ENCODE measurements at places on chromosomes 12 and 14.
A peak's percentile ranks its signal among the peaks of the same experiment; 100 is the strongest.

GRCh38 chr12:42793166-42793565 lies 203.6 kb upstream of the PRICKLE1 start:
- no peak for DNase-seq

GRCh38 chr12:101772012-101772775 lies 32.9 kb upstream of the SYCP3 start:
- no peak for DNase-seq

- peak; percentile 13 for DNase-seq
Measured at GRCh38 chr14:59566725-59567124, 9.9 kb downstream of the CCDC175 start.

GRCh38 chr14:94132285-94132887 lies 3.0 kb upstream of the IFI27L2 start:
- DNase-seq = peak; percentile 92

DNA sequence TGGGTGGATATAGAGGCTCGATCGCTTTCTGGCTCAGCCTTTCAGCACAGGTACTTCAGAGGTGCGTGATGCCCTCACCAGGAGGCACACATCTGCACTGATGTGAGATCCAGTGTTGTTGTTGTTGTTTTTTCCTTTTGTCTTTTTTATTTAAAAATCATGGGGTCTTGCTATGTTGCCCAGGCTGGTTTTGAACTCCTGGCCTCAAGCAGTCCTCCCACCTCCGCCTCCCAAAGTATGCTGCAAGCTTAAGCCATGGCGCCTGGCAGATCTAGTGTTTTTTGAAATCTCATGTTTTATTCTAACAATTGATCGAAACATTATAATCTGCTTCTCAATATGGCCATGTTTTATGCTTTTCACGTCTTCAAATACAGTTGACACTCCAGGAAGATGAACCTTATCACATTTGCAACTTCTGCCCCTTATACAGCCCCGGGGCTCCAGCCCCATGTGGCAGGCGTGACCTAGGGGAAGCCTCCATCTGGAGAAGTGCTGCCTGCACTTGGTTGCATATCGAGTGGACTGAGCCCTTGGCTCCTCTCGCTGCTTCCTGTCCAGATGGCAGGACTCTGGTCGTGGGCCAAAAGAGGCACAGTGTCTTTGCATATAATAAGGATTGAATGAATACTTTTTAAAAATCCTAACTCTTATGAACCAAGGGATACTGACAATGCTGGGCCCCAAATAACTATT lies 71.7 kb downstream of the TRAF3 start:
- DNase-seq = peak; percentile 99

DNA sequence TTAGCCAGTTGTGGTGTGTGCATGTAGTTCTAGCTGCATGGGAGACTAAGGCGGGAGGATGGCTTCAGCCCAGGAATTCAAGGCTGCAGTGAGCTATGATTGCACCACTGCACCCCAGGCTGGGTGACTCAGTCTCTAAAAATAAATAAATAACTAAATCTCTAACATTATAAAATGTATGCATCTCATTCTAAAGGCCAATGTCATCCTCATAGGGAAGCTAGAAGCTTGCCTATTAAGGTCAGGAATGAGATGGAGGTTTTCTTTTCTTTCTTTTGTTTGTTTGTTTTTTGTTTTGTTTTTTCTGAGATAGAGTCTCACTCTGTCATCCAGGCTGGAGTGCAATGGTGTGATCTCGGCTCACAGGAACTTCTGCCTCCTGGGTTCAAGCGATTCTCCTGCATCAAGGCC lies 48.8 kb upstream of the PAPLN start:
- no peak for DNase-seq

- DNase-seq = no peak
Measured at GRCh38 chr14:67268426-67269150, 27.4 kb downstream of the PALS1 start.

DNA sequence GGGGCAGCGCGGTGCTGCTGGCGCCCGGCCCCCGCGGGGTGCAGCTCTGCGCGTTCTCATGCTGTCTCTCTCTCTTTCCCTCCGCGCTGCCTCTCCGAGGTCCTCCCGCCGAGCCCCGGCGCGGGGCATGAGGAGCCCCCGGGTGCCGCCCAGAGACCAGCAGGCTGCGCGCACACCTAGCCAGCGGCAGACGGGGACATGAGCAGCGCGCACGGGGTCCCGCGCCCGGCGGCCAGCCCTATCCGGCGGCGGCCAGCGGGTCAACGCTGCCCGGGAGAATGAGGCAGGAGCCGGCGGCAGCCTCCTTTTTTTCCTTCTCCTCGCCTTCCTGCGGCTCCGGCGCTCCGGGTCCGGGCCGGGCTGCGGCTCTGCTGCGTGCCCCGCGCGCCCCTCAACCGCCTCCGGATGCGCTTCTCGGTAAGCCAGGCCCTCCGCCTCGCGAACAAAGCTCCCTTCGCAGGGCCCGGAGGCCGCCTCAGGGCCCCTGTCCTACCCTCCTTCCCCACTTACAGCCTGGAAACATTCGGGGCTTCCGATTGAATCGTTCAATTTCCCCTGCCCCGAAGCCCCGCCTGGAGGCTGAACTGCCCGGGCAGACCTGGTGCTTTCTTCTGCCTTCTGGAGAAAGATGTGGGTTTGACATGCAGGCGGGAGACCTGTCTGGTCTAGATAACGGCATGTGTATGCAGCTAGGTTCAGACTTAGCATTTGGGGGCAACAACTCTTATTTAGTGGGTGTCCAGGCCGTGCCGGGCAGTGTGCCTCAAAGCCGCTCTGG lies at the start of gene TUNAR:
Gene TUNAR, plus strand, starts transcription at position 72 of the 778 bp plus-strand sequence.
- peak; percentile 66 for DNase-seq

- no peak for DNase-seq
Measured at GRCh38 chr12:111581434-111582132, 17.5 kb downstream of the ATXN2 start.

- no peak for DNase-seq
Measured at GRCh38 chr12:45646851-45647581, 82.5 kb upstream of the ARID2 start.

DNA sequence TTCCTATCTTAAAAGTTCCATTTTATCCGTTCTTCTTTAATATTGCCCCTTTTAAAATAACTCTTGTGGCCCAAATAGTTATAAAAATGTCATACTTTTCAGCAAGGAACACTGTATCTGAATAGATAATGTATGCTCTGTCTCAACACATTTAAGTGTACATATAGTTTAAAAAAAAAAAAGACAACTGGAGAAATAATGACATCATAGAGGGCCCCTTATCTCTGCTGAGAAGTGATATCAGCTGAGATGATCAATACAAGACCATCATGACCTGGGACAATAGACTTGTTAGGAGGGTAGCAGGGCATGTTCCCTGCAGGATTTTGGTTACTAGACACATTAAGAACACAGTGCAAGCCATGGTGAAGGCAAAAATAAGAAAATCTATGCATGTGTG lies 77.5 kb downstream of the PEBP1 start:
- DNase-seq = no peak

DNA sequence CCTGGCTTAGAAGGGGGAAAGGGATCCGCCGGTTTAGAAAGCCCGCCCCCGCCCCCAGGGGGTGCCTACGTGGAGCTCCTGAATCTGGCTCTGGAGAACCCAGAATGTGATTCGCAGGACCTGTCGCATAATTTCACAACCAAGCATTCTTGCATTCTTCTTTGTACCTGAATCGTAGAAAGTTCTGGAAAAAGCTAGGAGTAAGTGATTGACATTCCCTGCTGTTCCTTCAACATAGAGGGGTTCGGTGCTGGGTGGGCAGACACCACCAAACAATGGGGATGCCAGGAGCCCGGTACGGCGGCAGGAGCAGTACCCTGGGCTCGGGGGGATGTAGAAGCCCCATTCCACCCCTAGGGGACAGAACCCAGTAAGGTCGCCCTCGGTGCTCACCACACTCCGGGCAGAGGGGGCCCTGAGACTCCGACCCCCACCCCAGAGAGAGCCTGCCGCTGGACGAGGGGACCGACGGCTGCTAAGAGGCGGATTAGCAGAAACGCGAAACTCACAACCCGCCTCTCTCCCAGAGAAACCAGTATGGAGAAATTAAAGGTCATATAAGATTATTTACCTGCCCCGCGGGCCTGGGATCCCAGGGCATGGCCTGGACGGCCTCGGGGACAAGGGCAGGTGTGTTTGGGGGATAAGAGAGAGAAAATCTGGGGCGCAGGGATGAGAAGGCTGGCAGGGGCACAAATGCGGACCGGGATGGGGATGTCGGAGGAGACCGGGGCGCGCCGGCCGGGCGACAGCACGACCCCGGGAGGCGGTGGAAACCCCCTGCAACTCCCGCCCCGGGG lies 520 bp downstream of the CSRP2 start:
- DNase-seq = peak; percentile 33

DNA sequence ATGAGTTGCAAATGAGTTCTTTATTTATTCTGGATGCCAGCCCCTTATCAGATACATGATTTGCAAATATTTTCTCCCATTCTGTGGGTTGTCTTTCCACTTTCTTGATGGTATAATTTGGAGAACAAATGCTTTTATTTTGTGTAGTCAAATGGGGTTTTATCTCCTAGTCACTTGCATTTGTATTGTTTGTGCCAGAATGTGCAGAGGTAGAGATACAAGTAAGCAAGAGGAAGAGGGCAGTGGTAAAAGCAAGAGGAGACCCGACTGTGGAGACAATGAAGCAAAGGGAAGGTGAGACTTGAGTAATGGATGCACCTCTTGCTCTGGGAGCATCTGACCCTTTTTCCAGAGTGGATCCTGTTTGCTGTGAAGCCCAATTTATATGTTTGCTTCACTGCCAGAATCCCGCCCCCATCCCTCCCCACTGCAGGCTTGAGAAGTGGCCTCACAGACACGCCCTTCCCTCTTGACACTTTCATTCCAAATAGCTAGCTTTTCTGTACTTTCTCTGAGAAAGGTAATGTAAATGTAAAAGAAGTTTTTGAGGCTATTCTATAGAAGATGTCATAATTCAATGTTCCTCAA lies 786 bp upstream of the PFKM start:
- DNase-seq = no peak

GRCh38 chr14:103362780-103363179 lies 22.4 kb upstream of the MARK3 start:
- DNase-seq = no peak

GRCh38 chr14:70515811-70516210 lies 19.0 kb downstream of the ADAM20 start:
- no peak for DNase-seq

DNA sequence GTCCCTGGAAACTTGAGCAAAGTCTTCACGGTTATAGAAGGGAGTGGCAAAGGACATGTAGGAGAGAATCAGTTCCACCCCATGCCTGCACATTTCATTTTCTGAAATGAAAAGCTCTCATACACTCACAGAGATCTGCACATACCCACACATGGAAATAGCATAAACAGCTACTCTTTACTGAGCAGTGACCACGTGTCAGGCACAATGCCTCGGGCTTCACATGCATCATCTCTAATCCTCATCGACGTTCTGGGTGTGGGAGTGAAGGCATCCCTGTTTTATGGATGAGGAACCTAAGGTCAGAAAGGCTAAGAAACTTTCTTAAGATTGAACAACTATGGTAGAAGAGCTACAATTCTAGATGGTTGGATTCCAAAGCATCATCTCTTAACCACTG lies 198.8 kb downstream of the DAD1 start:
- no peak for DNase-seq

DNA sequence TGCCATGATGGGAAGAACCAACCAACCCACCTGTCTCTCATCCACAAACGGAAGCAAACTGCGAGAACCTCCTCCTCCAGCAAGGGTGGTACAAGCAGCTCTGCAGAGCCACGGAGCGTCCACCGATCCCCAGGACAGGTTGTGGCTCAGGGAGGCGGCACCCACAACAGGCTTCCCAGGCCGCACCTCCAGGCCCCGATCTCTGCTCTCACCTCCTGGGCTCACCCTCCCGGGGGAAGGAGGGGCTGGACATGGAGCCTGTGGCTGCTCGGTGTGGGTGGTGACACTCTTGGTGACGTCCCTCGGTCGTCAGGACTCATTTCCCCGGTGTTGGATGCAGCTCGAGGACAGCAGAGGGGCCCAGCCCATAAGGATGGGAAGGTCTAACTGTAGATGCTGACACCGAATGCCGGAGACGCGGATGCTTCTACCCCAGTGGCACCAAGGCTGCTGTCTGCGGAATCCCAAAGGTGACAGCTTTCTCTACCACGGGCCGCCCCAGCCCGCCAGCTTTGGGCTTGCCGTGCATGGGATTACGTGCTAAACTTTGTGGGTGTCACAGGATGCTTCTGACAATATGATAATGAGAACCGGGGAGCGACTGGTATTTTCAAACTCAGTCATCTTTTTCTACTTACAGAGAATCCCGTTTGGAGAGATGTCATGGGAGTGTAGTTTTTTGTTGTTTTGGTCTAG lies 58.0 kb downstream of the STX2 start:
- DNase-seq = no peak

- DNase-seq = peak; percentile 4
Measured at GRCh38 chr12:22299294-22299912, 35.1 kb downstream of the ST8SIA1 start.

GRCh38 chr12:112374166-112374740 lies 8.0 kb downstream of the HECTD4 start:
- no peak for DNase-seq

- no peak for DNase-seq
Measured at GRCh38 chr14:68691792-68692118, 101.1 kb downstream of the ZFP36L1 start.

DNA sequence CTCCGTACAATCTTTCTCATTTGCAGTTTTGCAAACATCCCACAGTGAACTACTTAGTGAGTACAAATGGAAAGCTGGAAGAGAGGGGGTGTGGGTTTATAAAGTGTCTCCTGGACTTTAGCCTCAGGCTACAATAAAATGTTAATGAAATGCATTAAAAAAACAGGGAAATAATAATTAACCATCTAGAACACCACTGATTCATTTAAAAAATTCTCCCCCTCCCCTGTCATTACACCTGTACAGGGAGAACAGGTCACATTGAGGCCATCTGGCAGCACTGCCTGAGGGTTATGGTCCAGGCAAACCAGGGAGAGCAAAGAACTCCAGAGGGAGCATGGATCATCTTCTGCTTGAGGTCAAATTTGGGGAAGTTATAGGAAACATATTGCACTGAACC lies 96.3 kb downstream of the TSPAN8 start:
- no peak for DNase-seq
